ENCODE measurements at places on chromosomes 7 and 10.
A peak's percentile ranks its signal among the peaks of the same experiment; 100 is the strongest.

DNA sequence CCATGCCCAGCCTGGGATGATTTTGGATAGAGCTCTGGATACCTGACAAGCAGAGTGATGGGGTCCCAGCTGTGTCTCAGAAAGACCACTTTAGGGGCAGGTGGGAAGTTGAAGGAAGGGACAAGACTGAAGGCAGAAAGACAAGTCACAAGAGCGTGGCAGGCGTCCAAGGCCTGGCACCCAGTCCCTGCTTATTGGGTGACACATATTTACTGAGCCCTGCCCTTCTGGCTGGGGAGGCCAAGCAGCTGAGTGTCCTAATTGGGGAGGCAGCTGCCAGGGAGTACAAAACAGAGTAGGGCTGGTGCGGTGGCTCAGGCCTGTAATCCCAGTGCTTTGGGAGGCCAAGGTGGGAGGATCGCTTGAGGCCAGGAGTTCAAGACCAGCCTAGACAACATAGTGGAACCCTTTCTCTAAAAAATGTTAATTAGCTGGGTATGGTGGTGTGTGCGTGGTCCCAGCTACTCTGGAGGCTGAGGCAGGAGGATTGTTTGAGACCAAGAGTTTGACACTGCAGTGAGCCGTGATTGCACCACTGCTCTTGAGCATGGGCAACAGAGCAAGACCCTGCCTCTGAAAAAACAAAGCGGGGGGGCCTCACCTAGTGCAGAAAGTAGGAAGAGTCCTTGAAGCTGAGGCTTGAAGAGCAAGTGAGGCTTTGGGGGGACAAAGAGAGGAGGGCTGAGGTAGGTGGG lies 53.0 kb upstream of the GTF2I start:
- DNase-seq: no peak

DNA sequence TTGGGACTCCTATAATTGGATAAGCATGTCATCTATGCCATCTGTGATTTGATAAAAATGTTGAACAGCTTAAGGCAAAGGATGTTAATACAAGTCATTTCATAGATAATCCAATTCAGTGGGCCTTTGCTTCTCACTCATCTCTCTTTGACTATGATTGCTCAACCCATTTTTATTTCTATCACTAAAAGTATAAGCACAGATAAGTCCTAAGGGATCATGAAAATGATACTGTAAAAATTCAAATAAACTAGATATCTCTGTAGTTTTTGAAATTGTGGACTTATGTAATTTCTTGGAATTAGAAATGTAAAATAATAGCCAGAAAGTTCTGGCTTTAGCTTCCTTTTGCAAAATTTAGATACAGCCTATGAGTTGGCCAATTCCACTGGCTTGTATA lies 440.3 kb downstream of the POM121L12 start:
- DNase-seq: no peak

- no peak for DNase-seq
Measured at GRCh38 chr10:36118314-36118713, 476.2 kb upstream of the FZD8 start.

DNA sequence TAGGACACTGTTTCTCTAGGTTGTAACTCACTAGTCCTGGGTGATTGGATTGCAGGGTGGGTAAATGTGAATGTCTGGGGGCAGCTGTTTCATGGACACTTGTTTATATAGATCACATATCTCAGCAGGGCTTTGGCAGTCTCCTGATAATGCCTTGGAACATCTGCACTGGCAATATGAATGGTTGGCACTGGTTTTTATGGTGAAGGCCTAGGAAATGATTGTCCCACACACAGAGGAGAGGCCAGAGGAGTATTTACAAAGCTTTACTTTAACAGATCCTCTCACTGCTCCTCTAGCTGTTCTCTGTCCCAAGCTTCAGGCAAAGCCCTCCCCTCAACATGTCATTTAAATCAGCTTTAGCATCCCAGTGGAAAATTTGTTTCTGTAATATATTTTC lies 171.3 kb upstream of the STEAP4 start:
- DNase-seq: no peak

GRCh38 chr7:129661645-129662182 lies 50.2 kb downstream of the NRF1 start:
- DNase-seq: no peak

DNA sequence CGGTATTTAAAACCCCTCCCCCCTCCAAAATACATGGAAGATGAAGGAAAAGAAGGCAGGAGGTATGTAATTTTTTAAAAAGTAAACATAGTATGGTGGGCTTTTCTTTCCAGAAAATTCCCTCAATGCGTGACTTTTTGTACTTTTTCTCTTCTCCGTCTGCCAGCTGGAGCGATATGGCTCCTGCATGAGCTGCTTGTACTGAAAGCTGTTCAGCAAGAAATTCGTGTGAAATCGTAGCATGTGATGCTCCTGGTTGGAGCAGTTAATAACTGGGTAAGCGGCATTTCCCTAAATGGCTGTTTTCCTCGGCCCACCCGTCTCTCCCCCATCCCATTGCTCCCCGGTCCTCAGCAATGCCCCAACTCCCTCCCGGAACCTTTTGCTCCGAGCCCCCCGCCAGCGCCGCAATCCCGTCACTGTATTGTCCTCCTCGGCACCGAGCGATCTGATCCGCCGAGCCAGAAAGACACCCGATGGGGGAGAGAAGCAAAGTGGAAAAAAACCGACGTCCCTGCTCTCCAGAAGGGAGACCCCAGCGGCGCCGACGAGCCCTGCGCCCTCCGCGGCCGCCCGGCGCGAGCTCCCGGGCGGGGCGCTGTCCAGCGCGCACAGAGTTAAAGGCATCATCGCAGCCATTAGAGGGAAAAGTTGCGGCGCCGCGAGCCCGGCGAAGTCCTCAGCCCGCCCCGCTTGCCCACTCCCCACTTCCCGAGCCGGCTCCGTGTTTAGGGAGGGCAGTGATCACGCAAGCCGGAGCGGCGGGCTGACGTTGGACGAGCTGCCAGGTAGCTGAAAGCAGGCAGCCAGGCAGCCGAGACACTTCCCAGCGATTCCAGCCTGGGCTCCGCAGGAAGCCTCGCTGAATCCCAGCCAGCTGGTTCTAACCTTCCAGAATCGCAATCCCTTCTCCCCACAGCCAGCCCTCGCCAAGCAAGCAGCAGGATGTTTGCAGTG lies at the start of gene VSTM2A:
TSS of gene VSTM2A (plus strand) at position 707 of the 957 bp plus-strand sequence. CDS start 356 bp downstream, outside the sequence.
- DNase-seq: peak; percentile 79

GRCh38 chr7:43513251-43513650 lies 69.7 kb upstream of the STK17A start:
- peak; percentile 11 for DNase-seq

GRCh38 chr10:26706206-26706605 lies 8.7 kb downstream of the PDSS1 start:
- no peak for DNase-seq

- no peak for DNase-seq
Measured at GRCh38 chr10:22271786-22272185, 44.4 kb upstream of the COMMD3 start.
